ENCODE measurements at places on chromosomes 4 and X. TPM values are rescaled to one million over a fixed set of nuclear protein-coding genes. Genes with fewer than 3 reads are reported as not detected.

DNA sequence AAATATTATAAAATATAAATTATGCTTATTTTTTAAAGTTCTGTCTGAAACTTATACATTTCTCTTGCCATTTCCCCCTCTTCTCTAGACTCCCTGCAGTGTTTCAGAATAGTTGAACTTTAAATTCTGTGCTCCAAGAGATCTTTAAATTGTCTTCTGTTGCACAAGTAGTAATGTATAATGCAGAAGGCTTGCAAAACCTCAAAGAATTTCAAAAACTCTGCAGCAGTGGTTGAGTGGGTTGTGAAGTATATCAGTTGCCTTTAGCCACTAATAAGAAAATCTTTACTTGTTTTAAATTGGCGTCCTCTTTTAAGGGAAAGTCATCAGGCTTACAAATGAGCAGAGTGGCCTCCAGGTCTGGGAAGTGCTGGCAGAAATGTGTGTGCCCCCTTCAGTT is 1153.3 kb upstream of the PABPC4L start:
- H3K36me3 ChIP-seq: no peaks in the 10 kb centered on the region
- no peak overlapping the region for H3K27ac ChIP-seq
- no peak overlapping the region for H3K4me3 ChIP-seq
- DNase-seq: no peak

GRCh38 chr4:85489273-85489981 is 14.5 kb downstream of the ARHGAP24 start:
- H3K27me3 ChIP-seq: no peaks in the 10 kb centered on the region
- peak; percentile 32 for DNase-seq
- H3K36me3 ChIP-seq: no peaks in the 10 kb centered on the region
- H3K27ac ChIP-seq: no peak overlapping the region
- H3K4me1 ChIP-seq: peaks cover 12% of the 10 kb centered on the region
- H3K4me3 ChIP-seq: no peak overlapping the region

DNA sequence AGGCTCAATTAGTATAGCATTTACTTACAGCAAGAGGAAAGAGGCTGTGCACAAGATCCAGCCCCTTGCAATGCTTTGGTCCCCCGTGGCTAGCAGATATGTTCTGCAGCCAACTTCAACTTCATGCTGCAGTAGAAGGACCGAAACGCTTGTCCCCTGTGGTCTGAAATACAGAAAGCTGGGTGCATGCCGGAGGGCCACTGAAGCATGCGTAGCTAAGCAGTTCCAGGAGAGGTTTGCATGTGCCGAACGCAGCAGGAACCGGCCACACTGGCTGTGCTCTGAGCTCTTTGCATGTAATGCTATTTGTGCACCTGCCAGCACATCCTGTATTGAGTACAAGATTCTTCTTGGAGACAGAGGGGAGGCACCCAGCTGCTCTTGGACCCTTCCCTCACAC is 35.8 kb upstream of the SHISA3 start:
- no peaks in the 10 kb centered on the region for H3K36me3 ChIP-seq
- DNase-seq: no peak
- H3K27me3 ChIP-seq: no peaks in the 10 kb centered on the region
- no peaks in the 10 kb centered on the region for H3K4me1 ChIP-seq

DNA sequence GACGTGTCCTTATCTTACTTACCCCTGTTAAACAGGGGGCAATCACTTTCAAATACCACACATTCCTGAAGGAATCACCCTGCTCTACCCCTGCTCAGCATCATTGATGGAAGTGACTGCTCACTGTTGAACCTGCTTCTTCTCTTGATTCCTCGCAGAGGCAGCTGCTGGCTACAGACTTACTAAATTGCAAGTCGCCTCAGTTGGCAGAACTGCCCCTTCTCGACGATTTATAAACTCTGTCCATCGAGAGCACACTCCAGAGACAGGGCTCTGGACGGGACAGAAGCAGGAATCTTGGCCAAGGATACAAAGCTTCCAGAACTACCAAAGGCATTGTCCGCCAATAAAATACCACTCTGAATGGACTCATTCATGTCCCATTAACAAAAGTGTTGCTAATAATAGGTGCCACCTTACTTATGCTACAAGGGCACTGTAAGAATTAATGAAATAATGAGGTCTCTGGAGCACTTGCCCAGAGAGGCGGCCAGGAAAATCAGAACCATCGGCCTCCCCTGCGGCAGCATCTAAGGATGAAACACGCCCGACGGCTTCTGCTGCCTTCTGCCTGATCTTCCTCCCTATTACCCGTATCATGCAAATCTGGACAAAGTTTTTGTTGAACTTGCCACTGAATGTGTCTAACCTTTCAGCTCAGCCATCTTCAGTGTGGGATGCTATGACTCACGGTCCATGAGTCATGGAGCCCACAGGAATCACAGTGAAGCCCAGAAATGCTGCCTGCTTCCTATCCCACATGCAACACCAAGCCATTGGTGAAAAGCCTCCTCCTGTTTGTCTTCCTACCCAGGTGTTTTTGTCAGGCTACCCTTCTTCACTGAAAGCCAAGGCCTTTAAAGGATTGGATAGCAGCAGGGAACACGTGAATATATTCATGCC is 164.9 kb downstream of the MAML3 start:
- DNase-seq: peak; percentile 89
- no peak overlapping the region for H3K4me3 ChIP-seq
- no peak overlapping the region for H3K27ac ChIP-seq
- no peaks in the 10 kb centered on the region for H3K36me3 ChIP-seq
- H3K4me1 ChIP-seq: peaks cover 14% of the 10 kb centered on the region

- no peaks in the 10 kb centered on the region for H3K4me1 ChIP-seq
- no peak overlapping the region for H3K4me3 ChIP-seq
- no peak for DNase-seq
- no peaks in the 10 kb centered on the region for H3K36me3 ChIP-seq
- no peaks in the 10 kb centered on the region for H3K27me3 ChIP-seq
Observed at GRCh38 chr4:1413204-1413663, 7.0 kb upstream of the NKX1-1 start.

TACR3 gene
- total RNA-seq: 0.03 TPM

All from SJSA1 (cell line).